Gastrocnemius medialis (tissue), 4 donors: ENCODE measurements at places on chromosomes 12 and 14.

DNA sequence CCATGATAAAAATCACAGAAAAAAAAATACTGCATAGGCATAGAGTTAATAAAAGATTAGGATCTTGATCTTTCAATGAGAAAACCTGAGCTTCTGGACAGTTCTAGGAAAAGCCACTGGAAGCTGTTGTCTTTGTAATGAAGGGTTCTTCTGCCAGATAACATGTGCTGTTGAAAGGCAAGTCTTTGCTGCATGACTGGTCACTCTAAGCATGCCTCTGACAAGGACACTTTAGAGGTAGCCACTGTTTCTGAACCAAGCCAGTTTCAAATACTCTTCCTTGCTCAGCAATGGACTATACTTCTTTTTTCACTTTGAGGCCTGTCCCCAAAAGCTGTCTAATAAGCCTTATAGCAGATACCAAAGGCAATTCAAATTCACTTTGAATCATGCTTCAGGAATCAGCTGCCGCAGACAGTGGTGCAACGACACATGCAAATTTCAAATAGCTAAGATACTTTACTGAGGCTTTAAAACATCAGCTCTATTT, 70.2 kb downstream of the BTG1 start:
- DNase-seq: no peak

DNA sequence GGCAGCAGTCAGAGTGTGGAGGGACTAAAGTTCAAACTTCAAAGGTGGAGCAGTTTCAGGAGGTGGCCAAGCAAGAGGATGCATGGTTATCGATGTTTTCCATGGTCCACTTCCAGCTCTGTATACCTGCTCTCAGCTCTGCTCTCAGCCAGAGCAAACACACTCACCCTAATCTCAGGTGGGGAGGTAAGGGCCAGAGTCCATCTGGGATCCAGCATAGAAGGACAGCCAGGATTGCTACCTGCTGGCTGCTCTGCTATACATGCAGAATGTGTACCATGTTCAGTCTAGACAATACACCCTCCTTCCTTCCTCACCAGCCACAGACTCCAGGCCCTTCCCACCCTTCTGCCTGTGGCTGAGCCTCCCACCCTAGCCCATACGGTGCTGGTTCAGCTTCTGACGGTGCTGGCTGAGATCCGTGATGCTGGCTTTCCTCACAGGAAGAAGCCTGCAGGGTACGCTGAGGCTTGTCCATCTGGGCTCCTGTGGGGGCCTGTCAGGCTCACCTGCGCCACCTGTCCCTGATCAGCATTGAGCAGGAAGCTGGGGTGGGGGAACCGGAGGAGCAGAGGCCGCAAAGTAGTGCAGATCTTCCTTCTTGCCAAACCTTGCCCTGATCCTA, 2.4 kb downstream of the CBLN3 start:
- no peak for DNase-seq

- no peak for DNase-seq
Measured at GRCh38 chr12:96344124-96344695, 56.0 kb downstream of the CDK17 start.

GRCh38 chr14:90720336-90720735, 95.9 kb downstream of the TTC7B start:
- no peak for DNase-seq

DNA sequence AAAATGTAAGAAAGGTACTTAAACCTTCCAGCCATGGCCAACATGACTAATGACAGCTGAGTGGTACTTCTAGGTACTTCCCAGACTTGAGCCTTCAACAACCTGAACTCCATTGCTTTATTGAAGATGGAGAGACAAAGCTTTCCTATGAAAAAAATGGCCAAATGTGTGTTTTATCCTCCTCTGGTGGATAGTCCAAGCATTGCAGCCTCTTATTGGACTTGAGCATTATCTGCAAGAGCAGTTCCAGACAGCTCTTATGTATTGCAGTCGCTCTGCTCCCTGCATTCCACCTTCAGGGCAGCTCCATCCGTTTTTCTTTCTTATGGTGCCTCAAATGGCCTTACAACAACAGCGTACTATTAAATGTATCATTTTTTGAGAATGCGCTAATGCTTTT, 588.2 kb downstream of the NRXN3 start:
- no peak for DNase-seq

DNA sequence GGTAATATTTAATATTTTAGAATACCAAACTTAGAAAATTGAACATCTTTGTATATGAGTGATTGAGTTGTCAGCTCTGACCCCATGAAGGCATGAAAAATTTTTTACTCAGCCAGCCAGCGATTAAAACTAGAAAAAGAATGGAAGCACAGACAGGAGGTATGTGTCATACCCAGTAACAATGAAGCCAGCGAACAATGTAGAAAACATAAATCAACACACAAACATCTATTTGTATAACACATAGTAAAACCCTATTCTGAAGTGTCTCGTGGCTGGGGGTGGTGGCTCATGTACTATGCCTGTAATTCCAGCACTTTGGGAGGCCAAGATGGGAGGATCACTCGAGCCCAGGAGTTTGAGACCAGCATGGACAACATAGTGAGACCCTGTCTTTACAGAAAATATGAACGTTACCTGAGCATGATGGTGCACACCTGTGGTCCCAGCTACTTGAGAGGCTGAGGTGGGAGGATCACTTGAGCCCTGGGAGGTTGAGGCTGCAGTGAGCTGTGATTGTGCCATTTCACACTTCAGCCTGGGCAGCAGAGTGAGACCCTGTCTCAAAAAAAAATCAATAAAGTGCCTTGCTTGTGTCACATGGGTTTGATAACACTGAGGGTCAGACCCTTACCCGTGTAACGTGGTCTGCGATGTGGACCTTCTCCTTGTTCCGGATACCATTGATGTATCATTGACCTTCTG, 5.9 kb downstream of the TCTN2 start:
- DNase-seq: no peak

- DNase-seq: no peak
Measured at GRCh38 chr12:116065606-116066005, 211.9 kb downstream of the MED13L start.

DNA sequence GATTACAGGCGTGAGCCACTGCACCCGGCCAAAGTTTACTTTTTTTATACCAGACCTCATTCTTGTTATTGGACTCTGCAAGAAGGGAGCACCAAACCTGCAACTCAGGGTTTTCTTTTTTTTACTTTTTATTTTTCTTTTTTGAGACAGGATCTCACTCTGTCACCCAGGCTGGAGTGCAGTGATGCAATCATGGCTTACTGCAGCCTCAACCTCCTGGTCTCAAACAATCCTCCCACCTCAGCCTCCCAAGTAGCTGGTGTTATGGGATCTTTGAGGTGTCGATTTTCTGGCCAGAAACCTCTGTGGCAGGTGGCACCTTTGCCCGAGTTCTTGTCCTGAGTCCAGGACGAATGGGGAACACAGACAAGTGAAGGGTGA, 4.2 kb upstream of the PWP1 start:
- DNase-seq: no peak

- no peak for DNase-seq
Measured at GRCh38 chr12:93018610-93019009, 89.5 kb upstream of the EEA1 start.

DNA sequence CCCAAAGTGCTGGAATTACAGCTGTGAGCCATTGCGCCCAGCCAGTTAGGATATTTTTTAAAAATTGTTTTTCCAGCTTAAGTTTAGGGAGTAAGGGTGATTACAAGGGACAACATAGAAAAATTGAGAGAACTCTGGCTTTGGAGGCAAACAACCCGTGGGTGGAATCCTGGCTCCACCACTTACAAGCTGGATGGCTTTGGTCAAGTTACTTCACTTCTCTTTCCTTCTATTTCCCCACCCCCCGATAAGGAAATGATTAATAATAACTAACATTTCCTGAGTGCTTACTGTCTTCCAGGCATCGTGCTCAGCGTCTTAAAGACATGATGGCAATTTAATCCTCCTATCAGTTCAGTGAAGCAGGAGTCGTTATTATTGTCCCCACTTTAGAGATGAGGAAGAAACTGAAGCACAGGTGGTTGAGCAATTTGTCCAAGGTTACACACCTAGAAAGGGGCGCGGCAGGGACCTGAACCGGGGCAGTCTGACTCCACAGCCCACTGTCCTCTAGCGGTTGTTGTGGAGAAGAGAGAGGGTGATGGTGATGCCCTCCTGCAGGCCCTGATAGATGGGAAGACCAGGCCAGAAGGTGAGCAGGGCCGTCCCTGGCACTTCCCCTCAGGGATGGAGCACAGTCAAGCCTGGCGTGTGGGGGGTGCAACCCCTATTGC, 16.7 kb upstream of the FAIM2 start:
- DNase-seq: no peak

DNA sequence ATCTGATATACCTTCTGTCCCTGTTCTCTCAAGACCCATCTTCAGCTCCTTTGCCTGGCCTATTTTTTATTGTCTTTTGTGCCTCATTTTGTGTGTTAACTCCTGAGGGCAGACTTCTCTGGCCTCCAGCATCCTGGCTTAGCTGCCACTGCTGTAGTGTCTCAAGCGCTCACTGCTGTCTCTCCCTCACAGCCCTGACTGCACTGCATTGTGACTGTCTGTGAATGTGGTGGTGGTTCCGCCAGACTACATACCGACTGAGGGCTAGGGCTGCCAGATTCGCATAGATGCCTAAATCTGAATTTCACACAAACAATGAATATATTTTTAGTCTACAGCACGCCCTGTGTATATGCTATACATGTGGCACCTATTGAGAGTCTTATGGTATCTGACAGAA, 1088.9 kb upstream of the TMEM132C start:
- no peak for DNase-seq

DNA sequence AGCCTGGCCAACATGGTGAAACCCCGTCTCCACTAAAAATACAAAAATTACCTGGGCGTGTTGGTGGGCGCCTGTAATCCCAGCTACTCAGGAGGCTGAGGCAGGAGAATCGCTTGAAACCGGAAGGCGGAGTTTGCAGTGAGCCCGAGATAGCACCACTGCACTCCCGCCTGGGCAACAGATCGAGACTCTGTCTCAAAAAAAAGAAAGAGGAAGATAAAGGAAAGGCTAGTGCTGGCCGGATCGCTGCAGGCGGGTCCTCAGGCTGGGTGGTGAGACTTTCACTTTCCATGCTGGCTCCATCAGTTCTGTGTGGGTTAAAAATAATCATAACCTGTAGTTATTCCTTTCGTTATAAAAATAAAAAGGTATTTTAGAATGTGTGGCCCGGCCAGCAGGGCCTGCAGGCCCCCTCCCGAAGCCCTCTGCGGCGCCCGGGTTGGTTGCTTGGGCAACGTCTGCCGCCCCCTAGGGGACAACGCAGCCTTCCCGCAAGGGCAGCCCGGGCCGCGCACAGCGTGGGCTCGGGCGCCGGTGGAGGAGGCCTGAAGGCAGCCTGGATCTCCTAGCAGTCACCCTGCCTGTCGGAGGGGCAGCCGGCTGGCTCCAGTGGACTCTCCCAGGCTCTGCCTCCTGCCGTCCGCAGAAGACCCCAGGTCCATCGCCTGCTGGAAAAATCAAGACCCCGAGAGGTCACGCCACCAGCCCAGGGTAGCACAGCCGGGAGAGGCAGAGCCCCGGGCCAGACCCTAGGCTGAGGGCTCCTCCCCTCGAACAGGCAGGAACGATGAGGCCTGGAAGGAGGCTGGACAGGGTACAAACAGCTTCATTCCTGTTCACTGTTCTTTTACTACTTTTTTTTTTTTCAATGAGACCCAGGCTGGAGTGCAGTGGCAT, 5.0 kb upstream of the SLC25A47 start:
- no peak for DNase-seq

GRCh38 chr14:55051165-55051422, 353 bp upstream of the MAPK1IP1L start:
- no peak for DNase-seq

DNA sequence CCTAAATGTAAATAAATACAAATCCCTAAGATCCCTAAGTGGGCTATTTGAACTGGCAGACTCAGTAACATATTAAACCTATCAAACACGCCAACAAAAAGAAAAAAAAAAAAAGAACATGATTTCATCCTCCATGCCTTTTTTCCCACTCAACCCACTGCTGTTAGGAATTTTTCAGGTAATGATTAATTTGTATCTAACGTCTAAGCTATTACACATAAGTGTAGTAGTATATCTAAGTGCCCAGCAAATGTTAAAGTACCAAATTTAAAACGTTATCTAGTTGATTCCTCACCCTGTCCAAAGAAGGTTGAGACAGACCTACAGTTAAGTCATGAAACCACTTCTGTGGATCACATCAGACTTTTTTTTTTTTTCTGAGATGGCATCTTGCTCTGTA, 16.4 kb upstream of the ARID4A start:
- DNase-seq: no peak

GRCh38 chr14:104973135-104973384, 5.1 kb downstream of the AHNAK2 start:
- peak; percentile 71 for DNase-seq

GRCh38 chr14:33764876-33765650, 185.8 kb downstream of the EGLN3 start:
- DNase-seq: no peak

GRCh38 chr12:34393821-34394150, 371.5 kb downstream of the ALG10 start:
- peak; percentile 5 for DNase-seq

GRCh38 chr12:124621296-124621660, 53.9 kb upstream of the NCOR2 start:
- peak; percentile 78 for DNase-seq

- no peak for DNase-seq
Measured at GRCh38 chr12:104416136-104416535, 40.6 kb upstream of the CHST11 start.

DNA sequence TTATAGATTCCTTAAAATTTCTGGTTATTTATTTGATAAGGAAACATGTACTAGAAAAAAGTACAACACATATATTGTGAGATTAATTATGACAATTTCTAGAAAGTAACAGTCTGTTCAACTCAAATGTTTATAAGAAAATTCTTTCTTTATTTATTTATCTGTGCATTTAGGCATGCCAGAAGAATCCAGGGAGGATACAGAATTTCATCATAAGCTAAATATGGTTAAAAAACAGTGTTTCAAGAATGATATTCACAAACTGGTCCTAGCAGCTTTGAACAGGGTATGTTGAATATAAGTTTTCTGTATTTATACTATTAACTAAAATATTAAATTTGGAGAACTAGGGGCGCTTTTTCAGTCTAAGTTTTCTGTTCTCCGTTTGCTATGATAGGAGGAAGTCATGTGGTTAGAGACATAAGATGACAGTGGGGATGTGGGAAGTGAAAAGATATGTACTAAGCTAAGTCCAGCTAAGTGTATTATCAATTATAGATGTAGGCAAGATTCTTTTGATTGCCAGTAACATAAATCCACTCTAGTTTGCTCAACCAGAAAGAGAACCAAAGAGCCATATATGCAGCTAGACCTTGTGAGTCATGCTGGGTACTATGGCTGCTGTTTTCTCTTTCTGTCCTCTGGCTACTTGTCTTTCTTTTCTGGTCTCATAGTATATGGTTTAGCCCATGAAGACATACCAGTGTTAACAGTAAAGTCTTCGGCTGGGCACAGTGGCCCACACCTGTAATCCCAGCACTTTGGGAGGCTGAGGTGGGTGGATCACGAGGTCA, 39.0 kb downstream of the LRRK2 start:
- DNase-seq: no peak

- DNase-seq: no peak
Measured at GRCh38 chr14:69039288-69039628, 60.2 kb upstream of the ACTN1 start.

- no peak for DNase-seq
Measured at GRCh38 chr12:96623656-96624217, 134.4 kb downstream of the CFAP54 start.

- peak; percentile 96 for DNase-seq
Measured at GRCh38 chr14:35385042-35385839, 19.3 kb downstream of the NFKBIA start.
